Chondrocyte (in vitro differentiated cells): ENCODE measurements at places on chromosomes 4 and X. TPM values are rescaled to one million over a fixed set of nuclear protein-coding genes. Genes with fewer than 3 reads are reported as not detected.

DNA sequence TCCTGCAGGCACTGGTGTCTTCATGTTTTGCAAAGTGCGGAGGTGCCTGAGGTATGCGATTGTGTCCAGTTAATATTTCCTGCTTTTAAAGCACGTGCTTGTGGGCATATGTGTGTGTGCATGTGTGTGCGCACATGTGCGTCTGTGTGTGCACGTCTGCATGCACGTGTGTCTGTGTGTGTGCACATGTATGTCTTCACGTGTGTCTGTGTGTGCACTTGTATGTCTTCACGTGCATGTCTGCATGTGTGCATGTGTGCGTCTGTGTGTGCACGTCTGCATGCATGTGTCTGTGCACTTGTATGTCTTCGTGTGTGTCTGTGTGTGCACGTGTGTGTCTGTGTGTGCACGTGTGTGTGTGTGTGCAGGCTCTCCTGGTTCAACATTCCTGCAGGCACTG is 49.5 kb downstream of the SHOX start:
- DNase-seq, result no peak

- no peak for DNase-seq
These were observed 52.6 kb downstream of the CASK start for GRCh38 chrX:41870719-41871151.

DNA sequence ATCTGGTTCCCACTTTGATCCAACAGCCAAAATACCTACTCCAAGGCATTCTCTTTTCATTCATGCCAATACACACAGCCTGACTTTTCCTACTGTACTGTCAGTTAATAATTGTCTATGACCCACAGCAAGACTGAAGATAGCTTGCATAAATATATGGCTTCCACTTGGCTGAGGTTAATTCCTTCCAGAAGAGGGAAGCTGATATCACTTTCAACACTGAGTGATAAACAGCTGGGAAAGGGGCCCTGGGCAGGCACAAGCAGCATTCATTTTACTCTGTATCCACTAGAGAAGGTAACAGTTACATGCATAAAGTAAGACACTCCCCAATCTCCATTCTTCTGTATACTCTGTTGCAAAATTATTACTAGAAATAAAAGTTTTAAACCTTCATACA is 200.2 kb upstream of the UGT8 start:
- DNase-seq, result no peak

DNA sequence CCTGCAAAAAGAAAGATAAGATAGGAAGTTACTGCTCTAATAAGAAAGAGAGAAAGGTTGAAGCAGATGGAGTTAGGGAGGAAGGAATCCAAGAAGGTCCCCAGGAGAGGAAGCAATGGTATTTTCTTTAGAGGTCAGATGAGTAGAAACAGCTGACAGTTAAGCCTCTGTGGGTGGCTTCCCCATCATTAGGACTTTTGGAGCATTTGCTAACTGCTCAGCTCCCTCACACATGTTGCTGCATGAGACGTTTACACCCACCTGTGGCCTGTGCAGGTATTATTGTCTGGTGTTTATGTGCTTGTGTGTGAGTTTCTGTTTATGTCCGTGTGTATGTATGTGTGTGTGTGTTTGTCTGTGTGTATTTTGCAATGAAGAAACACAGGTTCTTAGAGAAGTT is 346.8 kb downstream of the RAB28 start:
- no peak for DNase-seq

DNA sequence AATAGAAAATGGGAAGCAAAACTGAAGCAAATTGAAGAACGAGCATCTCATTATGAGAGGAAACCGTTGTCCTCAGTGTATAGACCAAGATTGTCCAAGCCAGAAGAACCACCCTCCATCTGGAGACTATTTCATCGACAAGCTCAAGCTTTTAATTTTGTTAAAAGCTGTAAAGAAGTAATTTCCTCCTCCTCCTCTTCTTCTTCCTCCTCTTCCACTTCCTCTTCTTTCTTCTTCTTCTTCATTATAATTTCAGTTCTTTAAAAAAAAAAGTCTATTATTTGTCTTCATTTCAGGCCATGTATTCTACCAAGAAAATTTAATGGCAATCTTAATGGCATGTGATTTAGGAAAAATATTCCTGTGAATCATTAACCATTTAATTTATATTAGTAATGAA is 7.6 kb downstream of the PRIMPOL start:
- no peak for DNase-seq

DNA sequence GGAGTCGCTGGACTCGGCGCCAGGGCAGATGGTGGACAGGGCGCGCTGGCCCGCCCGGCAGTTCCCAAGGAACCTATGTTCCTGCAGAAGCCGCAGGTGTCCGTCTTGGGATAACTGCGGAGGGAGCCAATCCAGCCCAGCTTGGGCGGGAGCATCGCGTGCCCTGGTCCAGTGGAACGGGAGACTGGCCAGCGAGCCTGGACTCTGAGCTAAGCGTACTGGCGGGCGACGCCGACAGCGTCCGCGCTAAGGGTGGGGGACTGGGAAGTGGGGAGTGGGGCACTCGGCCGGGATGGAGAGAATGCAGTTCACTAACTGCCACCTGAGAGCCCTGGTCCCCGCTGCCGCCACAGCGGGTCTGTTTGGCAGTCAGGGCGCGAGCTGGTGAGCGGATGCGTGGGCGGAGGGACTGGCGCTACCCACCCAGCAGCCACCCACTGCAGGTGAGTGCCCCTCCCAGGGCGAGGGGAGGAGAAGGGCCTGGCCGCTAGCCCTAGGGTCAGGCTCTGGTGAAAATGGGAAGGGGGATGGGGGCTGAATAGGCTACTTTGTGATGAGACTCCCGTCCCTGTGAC is 1.3 kb upstream of the MAMLD1 start:
- peak; percentile 85 for DNase-seq

DNA sequence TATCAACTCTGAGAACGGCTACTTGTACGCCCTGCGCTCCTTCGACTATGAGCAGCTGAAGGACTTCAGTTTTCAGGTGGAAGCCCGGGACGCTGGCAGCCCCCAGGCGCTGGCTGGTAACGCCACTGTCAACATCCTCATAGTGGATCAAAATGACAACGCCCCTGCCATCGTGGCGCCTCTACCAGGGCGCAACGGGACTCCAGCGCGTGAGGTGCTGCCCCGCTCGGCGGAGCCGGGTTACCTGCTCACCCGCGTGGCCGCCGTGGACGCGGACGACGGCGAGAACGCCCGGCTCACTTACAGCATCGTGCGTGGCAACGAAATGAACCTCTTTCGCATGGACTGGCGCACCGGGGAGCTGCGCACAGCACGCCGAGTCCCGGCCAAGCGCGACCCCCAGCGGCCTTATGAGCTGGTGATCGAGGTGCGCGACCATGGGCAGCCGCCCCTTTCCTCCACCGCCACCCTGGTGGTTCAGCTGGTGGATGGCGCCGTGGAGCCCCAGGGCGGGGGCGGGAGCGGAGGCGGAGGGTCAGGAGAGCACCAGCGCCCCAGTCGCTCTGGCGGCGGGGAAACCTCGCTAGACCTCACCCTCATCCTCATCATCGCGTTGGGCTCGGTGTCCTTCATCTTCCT is 2.7 kb downstream of the PCDH10 start:
- no peak for DNase-seq

- no peak for DNase-seq
These were observed 18.4 kb upstream of the STK26 start for GRCh38 chrX:132004728-132005127.

DNA sequence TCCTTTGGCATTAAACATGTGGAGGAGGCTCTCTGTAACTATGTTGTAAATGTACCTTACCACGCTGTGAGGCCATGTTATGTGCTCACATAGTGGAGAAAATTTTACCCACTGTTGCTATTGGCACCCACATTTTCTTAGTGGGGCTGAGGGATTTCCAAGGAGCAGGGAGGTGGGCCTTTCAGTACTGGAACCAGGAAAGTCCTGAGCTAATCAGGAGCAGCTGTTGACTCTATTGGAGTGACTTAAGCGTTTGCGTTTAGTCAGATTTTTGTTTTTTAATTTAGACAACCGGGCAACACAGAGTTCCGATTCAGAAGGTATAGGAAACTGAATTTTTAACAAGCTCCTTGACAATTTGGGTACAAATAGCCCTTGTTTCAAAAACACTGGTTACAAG is 30.7 kb upstream of the WDR17 start:
- DNase-seq, result no peak

The NUDT6 gene
- 4.2 to 5.7 TPM (median 4.6 TPM) in 3 replicates for total RNA-seq

The CDKL2 gene
- total RNA-seq, result 2.1 to 4.2 TPM (median 2.7 TPM) in 3 replicates

The SPANXA1 gene
- total RNA-seq, result not detected in 3 replicates

The AREG gene
- not detected in 3 replicates for total RNA-seq

The GABRG1 gene
- total RNA-seq, result not detected in 3 replicates
